ENCODE measurements at places on chromosomes 7 and 10.

DNA sequence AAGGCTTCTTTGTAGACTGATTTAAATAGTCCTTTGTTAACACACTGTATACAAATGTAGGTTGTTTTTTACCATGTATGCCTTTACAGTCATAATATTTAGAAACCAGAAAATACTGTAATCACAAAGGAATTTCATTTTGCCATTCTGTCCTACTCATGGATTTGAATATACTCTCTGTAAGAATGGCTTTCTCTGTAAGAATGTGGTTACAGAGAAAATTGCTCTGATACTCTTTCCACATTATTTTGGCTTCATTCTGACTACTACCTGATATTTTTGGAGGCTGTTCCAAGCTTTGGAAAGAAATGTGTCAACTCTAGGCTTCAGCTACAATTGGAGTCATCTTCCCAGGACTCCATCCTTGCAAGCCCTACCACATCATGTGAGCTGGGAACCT, 23.5 kb downstream of the CH25H start:
- DNase-seq, result no peak

DNA sequence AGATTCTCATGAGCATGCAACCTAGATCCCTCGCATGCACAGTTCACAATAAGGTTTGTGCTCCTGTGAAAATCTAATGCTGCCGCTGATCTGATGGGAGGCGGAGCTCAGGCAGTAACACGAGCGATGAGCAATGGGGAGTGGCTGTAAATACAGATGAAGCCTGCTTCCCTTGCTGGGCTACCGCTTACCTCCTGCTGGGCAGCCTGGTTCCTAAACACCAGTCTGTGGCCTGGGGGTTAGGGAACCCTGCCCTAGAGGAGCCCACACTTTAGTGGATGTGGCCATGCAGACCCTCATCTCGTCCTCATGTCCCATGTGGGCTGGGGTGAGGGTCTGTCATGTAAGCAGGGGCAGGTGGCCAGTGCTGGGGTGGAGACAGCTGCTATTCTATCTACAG, 417.6 kb downstream of the GLRX3 start:
- no peak for DNase-seq

- no peak for DNase-seq
These were observed 146.8 kb downstream of the GFRA1 start for GRCh38 chr10:116126239-116126638.

- no peak for DNase-seq
These were observed 377.4 kb downstream of the GALNT17 start for GRCh38 chr7:71509381-71509780.

GRCh38 chr10:33952692-33953360, 618.4 kb upstream of the NRP1 start:
- no peak for DNase-seq

GRCh38 chr7:80277434-80278427, 143.1 kb downstream of the GNAI1 start:
- no peak for DNase-seq

GRCh38 chr10:74671716-74672115, 154.7 kb upstream of the KAT6B start:
- DNase-seq, result no peak

- DNase-seq, result no peak
These were observed 2.1 kb downstream of the IFIT5 start for GRCh38 chr10:89416465-89416864.

DNA sequence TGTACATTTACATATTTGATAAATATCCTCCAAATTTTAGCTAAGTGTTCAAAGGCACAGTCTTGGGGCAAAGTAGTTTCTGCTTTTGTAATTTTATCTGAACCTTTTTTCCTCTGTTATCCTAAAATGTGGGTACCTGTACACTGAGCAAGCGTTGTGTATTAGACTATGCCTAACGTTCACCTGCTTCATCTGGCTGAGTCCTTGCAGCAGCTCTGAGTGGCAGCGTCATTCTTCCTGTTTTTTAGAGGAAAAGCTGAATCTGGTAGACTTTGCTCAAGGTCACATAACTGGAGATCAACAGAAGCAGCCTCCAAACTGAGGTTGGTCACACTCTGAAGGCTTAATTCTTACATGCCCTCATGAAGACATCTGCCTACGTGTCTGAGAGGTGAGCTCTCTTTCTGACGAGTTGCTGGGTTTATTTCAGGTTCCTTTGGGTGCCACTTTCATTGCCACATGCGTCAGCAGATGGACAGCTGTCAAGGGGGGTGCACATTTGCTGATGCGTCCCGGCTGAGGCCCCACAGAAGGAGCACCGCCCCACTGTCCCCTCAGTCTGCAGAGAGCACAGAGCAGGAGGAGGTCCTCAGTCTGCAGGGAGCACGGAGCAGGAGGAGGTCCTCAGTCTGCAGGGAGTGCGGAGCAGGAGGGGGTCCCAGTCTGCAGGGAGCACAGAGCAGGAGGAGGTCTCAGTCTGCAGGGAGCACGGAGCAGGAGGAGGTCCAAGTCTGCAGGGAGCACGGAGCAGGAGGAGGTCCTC, 406.5 kb upstream of the SHH start:
- DNase-seq, result no peak

- no peak for DNase-seq
These were observed 80.7 kb upstream of the HDAC9 start for GRCh38 chr7:18414885-18415284.

DNA sequence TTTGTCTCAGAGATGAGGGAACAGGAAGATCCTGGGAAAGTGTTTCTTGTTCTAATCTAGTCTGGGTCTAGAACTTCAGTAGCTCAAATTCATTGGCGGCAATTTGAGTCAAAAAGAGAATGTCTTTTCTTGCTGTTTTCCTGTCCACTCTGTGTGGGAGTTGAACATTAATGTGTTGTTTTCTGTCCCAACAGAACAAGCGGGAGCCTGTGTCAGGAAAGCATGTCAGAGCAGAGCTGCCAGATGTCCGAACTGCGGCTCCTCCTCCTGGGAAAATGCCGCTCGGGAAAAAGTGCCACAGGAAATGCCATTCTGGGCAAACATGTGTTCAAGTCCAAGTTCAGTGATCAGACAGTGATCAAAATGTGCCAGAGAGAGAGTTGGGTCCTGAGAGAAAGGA, 16.0 kb downstream of the GIMAP8 start:
- no peak for DNase-seq

GRCh38 chr7:14487701-14488395, 414.7 kb downstream of the DGKB start:
- DNase-seq, result no peak

- no peak for DNase-seq
These were observed 78.7 kb upstream of the SVIL start for GRCh38 chr10:29713450-29713849.

- no peak for DNase-seq
These were observed 58.0 kb downstream of the PDSS1 start for GRCh38 chr10:26755443-26755903.

GRCh38 chr10:137031-137430, 1.8 kb downstream of the ZMYND11 start:
- DNase-seq, result no peak

Data from cortex of kidney (tissue), 1 donor.